Cardiac septum (tissue), 1 donor: ENCODE measurements at places on chromosomes 5 and 9. TPM values are rescaled to one million over a fixed set of nuclear protein-coding genes. Genes with fewer than 3 reads are reported as not detected.
A peak's percentile ranks its signal among the peaks of the same experiment; 100 is the strongest.

GRCh38 chr5:17802256-17802655, 168.0 kb downstream of the TAF11L14 start:
- DNase-seq: no peak

DNA sequence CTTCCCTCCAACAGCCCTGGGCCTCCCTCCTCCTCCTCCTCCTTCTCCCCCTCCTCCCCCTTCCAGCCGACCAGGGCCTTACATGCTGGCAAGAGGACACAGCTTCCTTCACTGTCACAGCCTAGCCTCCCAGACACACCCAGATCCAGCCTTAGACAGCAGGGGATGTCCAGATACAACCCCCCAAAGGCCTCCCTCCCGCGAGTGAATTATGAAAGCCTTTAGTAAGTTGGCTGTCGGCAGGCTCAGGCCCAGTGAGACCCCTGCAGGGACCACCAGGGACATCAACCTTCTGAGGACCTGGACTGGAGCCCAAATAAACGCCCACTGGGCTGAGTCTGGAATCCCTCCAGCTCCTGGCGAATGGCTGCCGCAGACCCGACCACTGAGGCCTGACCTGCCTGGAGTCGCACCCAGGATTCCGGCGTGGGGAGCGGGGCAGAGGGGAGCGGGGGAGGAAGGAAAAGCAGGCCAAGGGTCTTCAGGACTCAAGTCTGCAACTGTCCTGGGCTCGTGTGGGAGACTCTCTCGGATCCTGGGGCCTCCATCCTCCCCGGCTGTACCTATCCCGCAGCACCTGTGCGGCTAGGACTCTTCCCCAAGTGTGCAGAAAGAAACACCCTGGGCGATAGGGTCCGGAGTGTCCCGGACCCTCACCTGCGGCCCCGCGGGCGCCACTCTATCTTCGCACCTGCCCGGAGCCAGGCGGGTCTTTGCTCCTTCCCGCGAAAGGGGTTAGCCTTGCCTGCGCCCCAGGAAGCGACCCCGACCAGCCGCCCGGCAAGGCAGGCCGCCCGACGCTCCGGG, 705 bp downstream of the SEPTIN8 start:
- DNase-seq: peak; percentile 76

GRCh38 chr5:134493461-134494055, 31.9 kb upstream of the JADE2 start:
- DNase-seq: peak; percentile 38

GRCh38 chr9:87135074-87135473, 187.8 kb upstream of the GAS1 start:
- DNase-seq: no peak

DNA sequence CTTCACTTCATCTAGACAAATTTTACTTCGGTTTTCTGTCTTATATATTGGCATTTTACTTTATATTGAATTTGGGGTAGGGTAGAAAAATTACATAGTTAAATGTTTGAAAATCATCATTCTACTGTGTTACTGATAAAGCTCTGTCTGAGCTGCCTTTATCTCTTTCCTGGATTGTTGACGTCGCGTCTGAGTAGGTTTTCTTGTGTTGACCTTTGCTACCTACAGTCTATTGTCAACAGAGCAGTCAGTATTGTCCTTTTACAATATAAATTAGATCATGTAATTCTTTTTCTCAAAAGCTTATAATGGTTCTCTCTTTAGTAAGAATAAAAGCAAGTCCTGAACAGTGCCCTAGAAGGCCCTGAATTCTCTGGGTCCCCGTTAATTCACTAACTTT, 128.2 kb downstream of the HACD4 start:
- DNase-seq: no peak

DNA sequence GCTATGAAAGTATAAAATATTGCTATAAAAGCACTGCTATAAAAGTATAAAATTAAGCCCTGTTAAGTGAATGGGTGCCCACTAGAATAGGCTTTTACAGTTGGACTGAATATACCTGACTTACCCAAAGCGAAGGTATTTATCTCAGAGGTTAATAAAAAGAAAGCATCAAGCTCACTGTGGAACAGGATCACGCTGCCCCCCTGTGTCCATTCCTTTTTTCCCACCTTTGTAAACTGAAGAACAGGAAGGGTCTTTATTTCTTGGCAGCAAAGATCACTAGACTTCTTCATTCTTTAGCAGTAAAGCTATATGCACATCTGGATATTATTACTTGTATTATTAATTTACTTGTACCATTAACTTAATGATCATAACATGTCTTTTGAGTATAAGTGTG, 22.1 kb upstream of the PLPP6 start:
- no peak for DNase-seq

DNA sequence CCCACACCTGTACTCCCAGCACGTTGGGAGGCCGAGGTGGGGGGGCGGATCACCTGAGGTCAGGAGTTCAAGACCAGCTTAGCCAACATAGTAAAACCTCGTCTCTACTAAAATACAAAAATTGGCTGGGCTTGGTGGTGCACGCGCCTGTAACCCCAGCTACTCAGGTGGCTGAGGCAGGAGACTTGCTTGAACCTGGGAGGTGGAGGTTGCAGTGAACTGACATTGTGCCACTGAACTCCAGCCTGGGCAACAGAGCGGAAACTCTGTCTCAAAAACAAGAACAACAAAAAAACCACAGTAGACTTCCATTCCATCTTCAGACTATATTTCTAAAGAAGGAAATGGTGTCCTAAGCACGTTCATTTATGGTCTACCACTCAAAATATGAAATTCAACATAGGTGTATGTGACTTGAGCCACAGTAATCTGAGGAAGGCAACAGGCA, 14.2 kb upstream of the SERINC5 start:
- no peak for DNase-seq

- no peak for DNase-seq
Measured at GRCh38 chr9:130521715-130522114, 57.7 kb upstream of the FUBP3 start.

DNA sequence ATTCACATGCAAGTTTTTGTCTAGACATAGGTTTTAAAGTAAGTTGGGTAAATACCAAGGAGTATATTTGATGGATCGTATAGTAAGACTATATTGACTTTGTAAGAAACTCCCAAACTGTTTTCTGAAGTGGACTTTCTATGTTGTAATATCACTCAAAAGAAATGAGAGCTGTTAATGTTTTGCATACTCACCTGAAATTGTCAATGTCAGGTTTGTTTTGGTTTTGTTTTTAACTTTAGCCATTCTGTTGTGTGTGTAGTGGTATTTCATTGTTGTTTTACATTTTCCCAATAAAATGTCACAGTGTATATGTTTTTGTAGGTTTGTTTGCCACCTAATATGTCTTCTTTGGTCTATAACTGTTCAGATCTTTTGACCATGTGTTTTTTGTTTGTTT, 375.7 kb upstream of the CDH9 start:
- no peak for DNase-seq

DNA sequence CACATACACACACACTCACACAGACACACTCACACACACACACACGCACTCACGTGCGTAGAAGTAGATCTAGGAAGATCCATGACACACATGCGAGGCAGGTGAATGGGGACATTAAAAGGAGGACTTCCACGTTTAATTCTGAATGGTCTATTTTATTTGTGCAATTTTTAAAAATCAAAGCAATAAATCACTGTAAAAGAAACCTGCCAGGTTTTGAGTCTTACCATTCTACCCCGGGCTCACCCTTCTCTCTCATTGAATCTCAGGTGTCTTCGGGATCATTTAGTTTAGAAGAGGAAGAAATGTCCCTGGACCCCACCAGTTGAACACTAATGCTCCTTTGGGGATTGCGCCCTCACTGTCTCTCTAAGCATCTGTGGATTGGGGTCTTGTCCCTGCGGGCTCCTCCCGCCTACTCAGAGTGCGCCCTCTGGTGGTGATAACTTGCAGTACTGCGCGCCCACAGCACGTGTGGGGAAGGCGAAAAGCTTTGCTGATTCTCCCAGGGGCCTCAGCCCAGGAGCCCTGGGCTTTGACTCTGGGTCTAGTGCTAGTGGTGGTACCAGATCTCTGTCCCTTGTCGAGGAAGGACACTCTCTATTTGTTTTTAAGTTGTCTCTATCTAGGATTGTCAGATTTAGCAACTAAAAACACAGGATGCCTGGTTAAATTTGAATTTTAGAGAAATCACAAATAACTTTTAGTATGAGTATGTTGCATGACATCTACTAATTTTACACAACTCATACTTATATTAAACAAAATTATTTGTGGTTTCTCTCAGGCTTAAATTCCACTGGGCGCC, 34.8 kb downstream of the BOD1 start:
- DNase-seq: no peak

- DNase-seq: no peak
Measured at GRCh38 chr5:64509828-64510227, 4.0 kb downstream of the RGS7BP start.

DNA sequence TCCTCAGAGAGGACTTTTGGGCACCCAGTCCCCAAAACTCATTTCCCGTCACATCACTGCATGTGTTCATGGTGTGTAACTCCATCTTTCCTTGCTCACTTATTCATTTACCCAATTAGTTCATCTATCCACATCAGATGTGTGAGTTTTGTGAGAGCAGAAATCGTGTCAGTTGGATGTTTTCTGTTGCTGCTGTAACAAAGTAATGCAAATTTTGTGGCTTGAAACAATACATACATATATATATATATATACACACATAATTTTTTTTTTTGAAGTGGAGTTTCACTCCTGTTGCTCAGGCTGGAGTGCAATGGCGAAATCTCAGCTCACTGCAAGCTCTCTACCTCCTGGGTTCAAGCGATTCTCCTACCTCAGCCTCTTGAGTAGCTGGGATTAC, 70.5 kb upstream of the BOD1 start:
- no peak for DNase-seq

GRCh38 chr9:131943351-131943841, 136.3 kb downstream of the MED27 start:
- DNase-seq: no peak

DNA sequence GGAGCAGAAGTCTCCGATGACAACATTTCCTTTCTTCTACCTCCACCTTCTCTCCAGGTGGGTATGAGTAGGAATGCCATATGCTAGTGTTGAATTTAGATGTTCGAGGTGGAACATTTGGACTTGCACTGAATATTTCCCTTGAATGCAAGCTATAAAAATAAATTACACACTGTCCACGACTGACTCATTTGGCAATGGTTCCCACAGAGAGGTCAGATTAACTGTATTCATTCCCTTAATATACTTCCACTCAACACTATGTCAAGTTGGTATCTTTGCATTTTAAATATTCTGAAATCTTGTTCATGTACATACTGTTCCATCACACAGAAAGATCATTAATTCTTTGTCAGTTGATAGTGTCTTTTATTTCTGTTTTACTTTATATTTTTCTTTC, 222.6 kb upstream of the PIK3R1 start:
- DNase-seq: no peak

- DNase-seq: no peak
Measured at GRCh38 chr9:15231788-15232635, 75.0 kb downstream of the TTC39B start.

DNA sequence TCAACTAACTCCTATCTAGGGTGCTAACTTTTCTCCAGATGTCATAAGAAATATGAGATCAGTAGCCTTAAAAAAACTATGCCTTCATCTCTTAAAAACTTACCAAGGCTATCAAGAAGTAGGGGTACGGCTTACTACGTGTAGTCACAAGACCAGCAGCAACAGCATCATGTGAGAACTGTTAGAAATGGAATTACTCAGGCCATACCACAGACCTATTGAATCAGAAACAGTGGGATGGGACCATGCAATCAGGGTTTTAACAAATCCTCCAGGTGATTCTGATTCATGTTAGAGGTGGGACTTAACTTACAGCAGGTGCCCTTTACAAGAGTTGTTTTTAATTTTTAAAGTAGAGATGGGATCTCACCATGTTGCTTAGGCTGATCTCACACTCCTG, 4.6 kb downstream of the IFNE start:
- no peak for DNase-seq

- DNase-seq: no peak
Measured at GRCh38 chr9:136798708-136799078, 2.6 kb downstream of the CCDC183 start.

GRCh38 chr5:144478565-144478964, 307.9 kb downstream of the KCTD16 start:
- DNase-seq: no peak

DNA sequence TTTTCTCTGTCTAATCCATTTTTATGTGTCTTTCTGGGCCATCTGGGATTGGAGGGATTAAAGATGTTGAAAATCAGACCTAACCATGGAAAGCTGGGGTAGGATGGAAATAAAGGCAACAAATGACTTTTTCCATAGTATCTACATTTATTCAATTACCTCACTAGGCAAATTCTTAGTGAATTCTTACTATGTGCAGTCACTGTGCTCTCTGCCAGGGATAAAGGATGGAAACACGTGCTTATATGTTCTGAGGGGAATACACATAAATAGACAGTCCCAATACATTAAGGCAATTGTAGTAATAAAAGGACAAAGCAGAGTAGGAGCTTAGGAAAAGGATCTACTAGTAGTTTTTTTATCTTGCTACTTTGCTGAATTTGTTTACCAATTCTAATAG, 214.2 kb downstream of the PRR16 start:
- no peak for DNase-seq

GRCh38 chr5:103345461-103345860, 86.9 kb downstream of the MACIR start:
- DNase-seq: no peak

GRCh38 chr5:5403741-5404140, 18.7 kb upstream of the ICE1 start:
- DNase-seq: no peak

DNA sequence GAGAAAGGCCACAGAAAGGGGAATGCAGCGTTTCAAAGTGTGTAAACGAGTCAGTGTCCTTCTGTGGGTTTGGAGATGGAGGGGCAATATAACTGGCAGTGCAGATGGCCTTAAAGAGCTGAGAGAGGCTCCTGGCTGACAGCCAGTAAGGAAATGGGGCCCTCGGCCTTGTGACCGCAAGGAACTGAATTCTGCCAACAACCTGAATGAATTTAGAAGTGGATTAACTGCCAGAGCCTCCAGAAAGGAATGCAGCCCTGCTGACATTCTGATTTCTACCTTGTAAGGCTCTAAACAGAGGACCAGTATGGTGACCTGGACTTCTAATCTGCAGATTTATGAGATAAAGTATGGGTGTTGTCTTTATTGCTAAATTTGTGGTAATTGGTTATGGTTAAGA, 17.5 kb upstream of the NREP start:
- DNase-seq: no peak

CCDC171 gene
- total RNA-seq: 2.5 TPM

MYOT gene
- 38.9 TPM for total RNA-seq

LCN15 gene
- total RNA-seq: not detected

FAM153A gene
- 9.3 TPM for total RNA-seq

MUSK gene
- total RNA-seq: 1.2 TPM

UBLCP1 gene
- 15.9 TPM for total RNA-seq

CNTNAP3B gene
- total RNA-seq: 1.2 TPM

OR5C1 gene
- not detected for total RNA-seq

ARL10 gene
- total RNA-seq: 11.4 TPM

TTC39B gene
- total RNA-seq: 3.2 TPM

CDH6 gene
- total RNA-seq: 4.0 TPM

KIF24 gene
- 0.89 TPM for total RNA-seq

PTGS1 gene
- total RNA-seq: 2.9 TPM
